ENCODE measurements at places on chromosomes 5 and 9.
A peak's percentile ranks its signal among the peaks of the same experiment; 100 is the strongest.

GRCh38 chr9:20593537-20593936 lies 28.8 kb downstream of the MLLT3 start:
- H3K4me1 ChIP-seq: no peaks in the 10 kb centered on the region
- no peaks in the 10 kb centered on the region for H3K27me3 ChIP-seq
- no peaks in the 10 kb centered on the region for H3K36me3 ChIP-seq
- no peak overlapping the region for H3K27ac ChIP-seq
- no peak overlapping the region for H3K4me3 ChIP-seq

- no peaks in the 10 kb centered on the region for H3K27me3 ChIP-seq
- H3K27ac ChIP-seq: no peak overlapping the region
- no peak overlapping the region for H3K4me3 ChIP-seq
- H3K36me3 ChIP-seq: no peaks in the 10 kb centered on the region
Observed at GRCh38 chr9:136985027-136985602, 2.3 kb downstream of the LCNL1 start.

- H3K4me3 ChIP-seq: no peak overlapping the region
- no peak for DNase-seq
- no peaks in the 10 kb centered on the region for H3K27me3 ChIP-seq
- no peaks in the 10 kb centered on the region for H3K4me1 ChIP-seq
- no peak overlapping the region for H3K27ac ChIP-seq
Observed at GRCh38 chr5:26518065-26518464, 520.3 kb downstream of the CDH9 start.

DNA sequence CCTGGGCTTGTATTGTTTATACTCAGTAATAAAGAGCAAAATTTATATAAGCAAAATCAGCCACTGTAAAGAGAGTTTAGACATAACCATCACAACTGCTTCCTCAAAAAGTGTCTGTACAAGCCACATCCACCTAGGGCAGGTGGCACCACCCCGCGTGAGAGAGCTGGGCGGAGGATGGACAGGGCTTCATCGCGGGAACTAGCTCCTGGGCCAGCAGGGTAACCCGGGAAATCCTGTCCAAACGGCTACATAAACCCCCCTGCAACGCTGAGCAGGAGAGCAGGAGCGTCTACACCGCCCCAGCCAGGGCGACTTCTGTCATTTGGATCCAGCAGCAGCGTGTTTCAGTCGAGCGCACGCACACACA lies 1.3 kb downstream of the SLC6A3 start:
- no peaks in the 10 kb centered on the region for H3K4me1 ChIP-seq
- peaks cover 75% of the 10 kb centered on the region for H3K27me3 ChIP-seq
- H3K4me3 ChIP-seq: no peak overlapping the region
- no peaks in the 10 kb centered on the region for H3K36me3 ChIP-seq
- DNase-seq: no peak
- no peak overlapping the region for H3K27ac ChIP-seq

- no peak overlapping the region for H3K27ac ChIP-seq
Observed at GRCh38 chr9:126454215-126454614, 127.6 kb downstream of the MVB12B start.

GRCh38 chr9:34310215-34310614 lies 18.9 kb downstream of the KIF24 start:
- no peak overlapping the region for H3K27ac ChIP-seq
- no peak for DNase-seq
- H3K4me3 ChIP-seq: no peak overlapping the region

GRCh38 chr5:42591015-42591414 lies 165.6 kb upstream of the CCDC152 start:
- H3K4me3 ChIP-seq: no peak overlapping the region
- H3K27ac ChIP-seq: 0 out of 3 replicates have a peak overlapping the region, but pooled peaks have one; percentile 9
- no peak for DNase-seq
- H3K36me3 ChIP-seq: no peaks in the 10 kb centered on the region
- H3K27me3 ChIP-seq: no peaks in the 10 kb centered on the region
- H3K4me1 ChIP-seq: peaks cover 6% of the 10 kb centered on the region

DNA sequence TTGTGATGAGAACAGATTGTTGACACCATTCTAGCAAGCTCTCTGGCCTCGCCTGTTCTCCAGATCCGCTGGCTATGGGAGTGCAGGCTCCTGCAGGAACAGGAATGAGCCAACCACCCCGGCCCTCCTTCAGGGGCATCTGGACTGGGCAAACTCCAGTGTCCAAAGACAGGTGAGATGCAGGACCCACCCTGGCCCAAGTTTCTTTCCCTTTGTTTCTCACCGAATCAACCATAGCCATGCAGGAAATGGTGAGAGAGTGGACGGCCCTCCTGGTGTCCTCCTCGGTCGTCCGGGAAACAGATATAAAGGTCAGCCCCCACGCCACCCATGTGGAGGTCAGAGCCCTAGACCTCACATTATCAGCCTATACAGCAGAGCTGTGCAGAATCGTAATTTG lies 108.6 kb upstream of the IRX2 start:
- no peak for DNase-seq
- H3K4me3 ChIP-seq: no peak overlapping the region
- H3K4me1 ChIP-seq: no peaks in the 10 kb centered on the region
- no peaks in the 10 kb centered on the region for H3K36me3 ChIP-seq
- H3K27me3 ChIP-seq: no peaks in the 10 kb centered on the region

- no peak within 1 kb of the TSS for H3K27ac ChIP-seq
- DNase-seq: no peak
- no peaks in the 10 kb centered on the region for H3K27me3 ChIP-seq
- no peak within 1 kb of the TSS for H3K4me3 ChIP-seq
- H3K4me1 ChIP-seq: peaks cover 3% of the 10 kb centered on the region
- no peaks in the 10 kb centered on the region for H3K36me3 ChIP-seq
Observed at GRCh38 chr5:139462586-139463276, at the start of gene ECSCR. Gene ECSCR, minus strand, starts transcription at chr5:139462743. Its CDS starts 73 bp downstream, at chr5:139462670.

DNA sequence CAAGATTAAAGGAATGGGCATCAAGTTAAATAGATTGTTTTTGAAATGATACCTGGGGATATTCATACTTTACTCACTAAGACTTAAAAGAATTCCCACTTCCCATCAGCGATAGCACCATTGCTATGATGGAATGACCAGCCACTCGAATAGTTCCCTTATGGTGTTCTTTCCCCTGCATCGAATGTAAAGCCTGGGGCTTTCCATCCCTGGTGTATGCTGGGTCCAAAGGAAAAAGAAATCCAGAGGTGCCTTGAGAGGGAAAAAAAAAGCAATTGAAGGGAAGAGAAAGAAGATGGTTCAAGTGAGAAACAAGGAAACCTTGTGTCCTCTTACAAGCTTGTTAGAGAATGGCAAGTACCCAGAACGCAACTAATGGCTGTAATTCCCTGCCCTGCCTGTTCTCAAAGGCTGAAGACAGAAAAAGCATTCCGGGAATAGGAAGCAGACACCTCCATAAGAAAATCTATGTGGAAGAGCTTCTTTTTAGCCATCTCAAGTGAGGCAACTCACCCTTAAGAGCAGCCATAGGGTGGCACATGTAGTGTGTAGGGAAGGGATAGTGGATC lies 351.1 kb upstream of the DAB2 start:
- no peak overlapping the region for H3K4me3 ChIP-seq
- no peaks in the 10 kb centered on the region for H3K4me1 ChIP-seq
- no peaks in the 10 kb centered on the region for H3K36me3 ChIP-seq
- H3K27ac ChIP-seq: no peak overlapping the region
- H3K27me3 ChIP-seq: no peaks in the 10 kb centered on the region
- DNase-seq: no peak

DNA sequence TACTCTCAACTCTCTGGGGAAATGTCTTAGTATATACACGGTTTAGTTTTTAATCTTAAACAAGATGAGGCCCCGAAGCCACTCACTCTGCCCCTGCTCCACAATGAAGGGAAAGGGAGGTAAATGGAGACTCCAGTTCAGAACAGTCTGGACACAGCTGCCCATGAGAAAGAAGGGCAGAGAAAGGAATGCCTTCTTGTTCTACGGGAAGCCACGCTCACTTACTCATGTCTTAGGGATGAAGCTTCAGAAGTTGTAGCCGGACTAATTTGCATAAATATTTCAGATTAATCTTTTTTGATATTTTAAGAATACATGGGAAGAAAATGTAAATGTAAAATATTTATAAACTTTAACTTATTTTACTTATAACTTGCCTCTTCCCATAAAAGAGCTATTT lies 94.0 kb downstream of the COL23A1 start:
- H3K27ac ChIP-seq: no peak overlapping the region
- H3K4me3 ChIP-seq: no peak overlapping the region
- no peaks in the 10 kb centered on the region for H3K4me1 ChIP-seq
- peaks cover 14% of the 10 kb centered on the region for H3K27me3 ChIP-seq

DNA sequence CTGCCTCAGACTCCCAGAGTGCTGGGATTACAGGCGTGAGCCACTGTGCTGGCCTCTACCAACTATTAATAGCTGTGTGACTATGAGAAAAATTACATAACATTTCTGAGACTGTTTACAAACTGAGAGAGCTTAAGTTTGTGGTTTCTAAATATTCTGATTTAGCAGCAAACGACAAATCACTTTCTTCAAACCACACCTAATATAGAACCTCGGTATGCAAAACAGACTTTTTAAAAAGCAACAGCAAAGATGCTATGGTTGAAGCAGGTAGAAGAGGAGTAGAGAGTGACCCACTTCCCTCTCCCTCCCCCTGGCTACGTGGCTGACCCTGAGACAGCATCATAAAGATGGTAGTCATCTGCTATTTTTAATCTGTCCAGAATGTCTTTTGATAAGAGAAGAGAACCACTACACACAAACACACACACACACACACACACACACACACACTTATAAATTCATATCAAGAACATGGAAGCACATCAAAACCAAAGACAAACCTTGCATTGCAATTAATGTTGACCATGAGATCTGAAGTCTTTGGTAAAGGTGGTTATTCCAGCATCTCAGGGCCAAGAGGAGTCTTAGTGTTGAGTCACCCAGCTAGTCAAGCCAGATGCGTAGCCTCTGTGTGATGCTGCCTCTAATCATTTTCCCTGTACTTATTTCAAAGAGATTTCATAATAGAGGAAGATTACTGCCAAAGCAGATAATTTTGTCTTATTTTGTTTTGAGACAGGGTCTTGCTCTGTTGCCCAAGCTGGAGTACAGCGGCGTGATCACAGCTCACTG lies 58.1 kb upstream of the TMEM215 start:
- H3K36me3 ChIP-seq: no peaks in the 10 kb centered on the region
- H3K27me3 ChIP-seq: no peaks in the 10 kb centered on the region
- no peak overlapping the region for H3K4me3 ChIP-seq
- H3K4me1 ChIP-seq: no peaks in the 10 kb centered on the region

- H3K4me3 ChIP-seq: no peak overlapping the region
- no peaks in the 10 kb centered on the region for H3K36me3 ChIP-seq
- peaks cover 57% of the 10 kb centered on the region for H3K27me3 ChIP-seq
- DNase-seq: no peak
- H3K4me1 ChIP-seq: peaks cover 9% of the 10 kb centered on the region
Observed at GRCh38 chr9:126652140-126652582, 38.4 kb downstream of the LMX1B start.

- no peaks in the 10 kb centered on the region for H3K27me3 ChIP-seq
- H3K4me1 ChIP-seq: no peaks in the 10 kb centered on the region
- no peak overlapping the region for H3K4me3 ChIP-seq
- DNase-seq: no peak
Observed at GRCh38 chr5:79243224-79243623, 7.3 kb downstream of the JMY start.

DNA sequence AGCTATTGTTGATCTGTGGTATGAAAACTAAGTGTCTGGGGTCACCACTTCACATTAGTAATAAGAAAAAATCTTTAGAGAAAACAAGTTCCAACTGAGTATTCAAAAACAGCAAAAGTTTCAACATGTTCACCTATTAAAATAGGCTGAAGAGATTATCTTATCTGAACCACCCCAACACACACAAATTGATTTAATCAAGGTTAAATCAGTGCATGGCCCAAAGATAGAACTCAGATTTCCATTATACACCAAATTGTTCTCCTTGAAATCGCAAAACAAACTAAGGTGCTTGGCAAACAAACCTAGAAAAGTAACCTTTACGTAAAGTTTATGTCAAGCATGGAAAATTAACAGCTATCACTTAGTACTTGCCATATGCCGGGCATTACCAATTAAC lies 61.1 kb downstream of the TMEM161B start:
- DNase-seq: no peak
- H3K27ac ChIP-seq: no peak overlapping the region
- H3K4me3 ChIP-seq: no peak overlapping the region
- no peaks in the 10 kb centered on the region for H3K4me1 ChIP-seq

DNA sequence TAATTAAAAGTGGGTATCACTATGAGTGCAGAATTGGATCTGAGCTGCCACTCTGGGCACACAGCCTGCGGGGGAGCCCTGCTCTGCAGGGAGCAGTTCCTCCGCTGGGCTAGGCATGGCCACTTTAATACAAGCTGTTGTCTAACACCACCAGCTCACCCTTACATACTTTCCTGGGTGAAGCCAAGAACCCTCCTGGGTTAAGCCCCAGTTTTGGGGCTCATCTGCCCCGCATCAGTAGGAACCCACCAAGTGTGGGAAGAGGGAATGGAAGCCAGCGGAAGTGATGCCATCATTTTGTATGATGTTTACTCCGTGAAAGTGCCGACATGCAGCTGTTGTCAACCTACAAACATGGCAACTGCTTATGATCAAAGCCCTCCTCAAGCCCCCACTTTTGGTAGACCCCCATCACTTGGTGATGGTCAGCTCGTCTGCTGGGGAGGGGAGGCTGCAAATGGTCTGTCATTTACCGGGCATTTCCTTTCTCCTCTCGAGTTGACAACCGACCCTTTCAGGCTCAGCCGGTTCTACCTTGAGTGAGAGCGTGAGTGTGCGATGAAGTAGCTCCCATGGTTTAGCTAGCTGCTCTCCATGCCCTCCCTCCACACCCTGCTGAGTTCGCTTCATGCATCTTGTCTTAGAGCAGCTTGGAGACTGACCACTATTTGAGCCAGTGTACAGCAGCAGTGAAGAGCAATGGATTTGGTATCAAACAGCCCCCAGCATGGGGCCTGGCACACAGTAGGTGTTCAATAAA lies 95.3 kb upstream of the IER5L start:
- H3K27ac ChIP-seq: no peak overlapping the region
- no peaks in the 10 kb centered on the region for H3K36me3 ChIP-seq
- H3K27me3 ChIP-seq: peaks cover 23% of the 10 kb centered on the region

DNA sequence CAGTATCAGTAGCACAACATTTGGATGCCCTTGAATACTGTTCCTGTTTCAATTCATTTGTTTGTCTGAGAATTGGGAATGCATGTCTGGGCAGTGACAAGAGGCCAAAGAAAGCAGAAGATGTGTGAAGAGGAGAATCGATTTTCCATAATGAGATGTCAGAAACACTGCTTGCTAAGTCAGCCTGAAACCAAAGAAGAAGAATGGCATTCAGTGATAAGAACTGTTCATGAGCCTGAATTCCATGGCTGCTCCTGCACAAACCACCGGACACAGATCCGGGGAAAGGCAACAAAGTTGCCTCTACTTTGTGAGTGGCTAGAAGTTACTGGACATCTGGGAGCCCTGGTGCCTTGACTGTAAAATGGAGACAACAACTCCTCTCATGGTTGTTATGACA lies 207.2 kb upstream of the RASEF start:
- H3K36me3 ChIP-seq: no peaks in the 10 kb centered on the region
- H3K4me1 ChIP-seq: no peaks in the 10 kb centered on the region
- no peak for DNase-seq
- H3K4me3 ChIP-seq: no peak overlapping the region
- no peaks in the 10 kb centered on the region for H3K27me3 ChIP-seq

GRCh38 chr9:123069010-123069481 lies 35.6 kb downstream of the GPR21 start:
- no peak overlapping the region for H3K27ac ChIP-seq
- H3K4me1 ChIP-seq: no peaks in the 10 kb centered on the region
- H3K4me3 ChIP-seq: no peak overlapping the region
- DNase-seq: no peak
